ENCODE measurements at places on chromosomes 2 and 18.

GRCh38 chr2:185255566-185255965, 483.0 kb upstream of the FSIP2 start:
- DNase-seq = no peak

GRCh38 chr18:23354625-23355024, 98.5 kb upstream of the RIOK3 start:
- no peak for DNase-seq

GRCh38 chr2:106105151-106105922, 88.8 kb downstream of the UXS1 start:
- no peak for DNase-seq

DNA sequence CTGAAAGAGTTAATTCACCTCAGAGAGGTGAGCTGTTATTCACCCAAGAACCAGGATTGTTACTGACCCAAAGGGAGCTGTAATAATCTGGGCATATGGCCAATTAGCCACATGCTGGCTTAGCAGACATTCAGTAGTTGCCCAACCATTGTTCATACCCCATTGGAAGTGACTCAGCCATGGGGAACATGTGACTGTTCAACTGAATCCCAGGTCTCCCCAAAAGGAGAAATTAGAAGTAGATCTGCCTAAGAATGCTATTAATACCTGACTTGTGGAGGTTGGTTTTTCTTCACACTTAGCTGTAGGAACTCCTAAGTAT, 272.6 kb upstream of the UBE2E3 start:
- no peak for DNase-seq

- DNase-seq = no peak
Measured at GRCh38 chr2:181742922-181743722, 62.8 kb upstream of the NEUROD1 start.

DNA sequence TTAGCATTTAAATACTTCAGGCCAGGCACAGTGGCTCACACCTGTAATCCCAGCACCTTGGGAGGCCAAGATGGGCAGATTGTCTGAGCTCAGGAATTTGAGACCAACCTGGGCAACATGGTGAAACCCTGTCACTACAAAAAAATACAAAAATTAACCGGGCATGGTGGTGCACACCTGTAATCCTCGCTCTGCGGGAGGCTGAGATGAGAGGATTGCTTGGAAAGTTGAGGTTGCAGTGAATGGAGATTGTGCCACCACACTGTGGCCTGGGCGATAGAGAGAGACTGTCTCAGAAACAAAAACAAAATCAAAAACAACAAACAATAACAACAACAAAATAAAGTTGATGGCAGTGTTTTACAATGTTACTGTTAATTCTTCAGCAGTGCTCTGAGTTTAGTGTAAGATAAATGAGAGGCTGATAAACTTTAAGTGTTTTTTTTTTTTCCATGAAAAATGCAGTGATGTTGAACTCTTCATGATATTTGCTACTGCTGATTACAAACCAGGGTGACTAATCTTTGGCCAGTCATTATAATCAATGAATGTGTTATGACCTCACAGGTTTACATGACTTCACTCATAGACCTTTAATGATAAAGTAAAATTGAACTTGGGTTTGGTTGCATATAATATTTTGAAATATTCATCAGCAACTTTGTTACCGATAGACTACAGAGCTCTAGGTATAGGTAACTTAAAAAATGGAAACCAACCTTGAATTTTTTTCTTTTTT, 2.5 kb downstream of the ITGAV start:
- DNase-seq = no peak

DNA sequence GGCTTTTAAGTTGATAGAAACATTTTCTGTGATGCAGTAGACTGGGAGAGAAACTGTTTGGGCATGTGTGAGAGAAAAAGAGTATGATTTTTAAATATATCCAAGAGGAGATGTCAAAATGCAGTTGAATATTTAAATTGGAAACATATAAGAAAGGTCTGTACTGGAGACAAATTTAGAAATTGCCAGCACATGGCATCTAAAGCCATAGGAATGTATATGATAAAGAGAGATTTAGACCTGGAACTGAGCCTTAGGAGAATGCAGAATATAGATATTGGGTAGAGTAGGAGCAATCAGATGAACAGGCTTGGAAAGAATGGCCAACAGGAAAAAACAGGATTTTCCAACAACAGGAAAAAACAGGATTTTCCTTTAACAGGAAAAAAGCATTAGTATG, 680.8 kb downstream of the MBD2 start:
- no peak for DNase-seq

DNA sequence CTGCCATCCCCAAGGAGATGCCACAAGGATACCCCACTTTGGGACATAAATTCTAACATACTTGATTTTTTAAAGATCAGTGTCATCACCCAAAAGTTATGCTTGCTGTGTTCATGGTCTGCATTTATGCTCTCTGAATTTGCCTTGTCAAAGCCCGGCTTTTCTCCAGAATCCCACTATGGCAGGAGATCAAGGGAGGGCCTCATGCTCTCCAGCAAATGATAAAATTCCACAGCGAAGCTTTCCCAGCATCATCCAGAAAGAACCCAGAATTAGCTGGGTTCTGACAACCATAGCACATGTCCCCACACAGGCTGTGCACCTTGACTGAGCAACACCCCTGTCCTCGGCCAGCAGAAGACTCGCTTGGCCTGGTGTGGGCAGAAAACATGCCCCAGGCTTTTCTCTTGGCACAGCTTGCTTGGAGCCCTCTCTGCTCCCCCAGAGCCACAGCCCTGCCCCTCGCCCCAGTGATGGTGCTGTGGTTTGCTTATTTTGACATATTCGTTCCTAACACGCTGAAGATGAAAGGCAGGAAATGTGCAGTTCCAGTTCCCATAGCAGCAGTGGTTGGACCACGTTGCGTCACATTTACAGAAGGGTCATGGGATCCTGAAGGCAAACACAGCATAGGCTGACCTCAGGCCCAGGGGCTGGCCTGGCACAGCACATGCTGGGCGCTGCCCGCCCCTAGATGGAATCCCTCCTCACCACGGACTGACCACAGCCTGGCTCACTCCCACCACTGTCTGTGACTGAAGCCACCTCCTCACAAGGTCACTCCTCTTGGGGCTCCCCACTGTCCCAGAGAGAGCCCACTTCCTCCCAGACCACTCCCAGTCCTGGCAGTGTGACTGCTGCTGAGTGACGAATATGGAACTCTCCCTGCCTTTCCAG, 14.1 kb upstream of the CHRNA1 start:
- DNase-seq = no peak

GRCh38 chr2:68912732-68913131, 40.0 kb downstream of the GKN2 start:
- no peak for DNase-seq

DNA sequence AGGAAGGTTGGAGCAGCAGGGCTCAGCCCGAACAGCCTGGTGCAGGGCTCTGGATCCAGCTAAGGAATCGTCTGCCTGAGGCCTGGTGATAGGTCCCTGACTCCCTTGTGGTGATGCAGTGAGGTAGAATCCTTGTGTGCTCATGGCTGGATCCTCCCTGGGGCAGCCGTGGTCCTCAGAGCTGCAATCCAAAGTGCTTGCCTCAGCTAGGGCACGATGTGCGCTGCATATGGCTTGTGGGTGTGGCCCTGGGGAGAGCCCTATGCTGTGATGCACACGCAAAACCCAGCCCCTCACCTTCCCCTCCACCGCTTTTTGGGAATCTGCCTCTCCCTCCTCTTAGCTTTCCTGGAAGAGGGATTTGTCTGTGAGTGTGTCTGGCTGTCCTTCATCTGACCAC, 142.2 kb downstream of the DYSF start:
- DNase-seq = no peak
